Adipocyte (in vitro differentiated cells): ENCODE measurements at places on chromosomes 16 and 17.

GRCh38 chr17:1077986-1078711 is 81.2 kb downstream of the TIMM22 start:
- DNase-seq, result no peak

DNA sequence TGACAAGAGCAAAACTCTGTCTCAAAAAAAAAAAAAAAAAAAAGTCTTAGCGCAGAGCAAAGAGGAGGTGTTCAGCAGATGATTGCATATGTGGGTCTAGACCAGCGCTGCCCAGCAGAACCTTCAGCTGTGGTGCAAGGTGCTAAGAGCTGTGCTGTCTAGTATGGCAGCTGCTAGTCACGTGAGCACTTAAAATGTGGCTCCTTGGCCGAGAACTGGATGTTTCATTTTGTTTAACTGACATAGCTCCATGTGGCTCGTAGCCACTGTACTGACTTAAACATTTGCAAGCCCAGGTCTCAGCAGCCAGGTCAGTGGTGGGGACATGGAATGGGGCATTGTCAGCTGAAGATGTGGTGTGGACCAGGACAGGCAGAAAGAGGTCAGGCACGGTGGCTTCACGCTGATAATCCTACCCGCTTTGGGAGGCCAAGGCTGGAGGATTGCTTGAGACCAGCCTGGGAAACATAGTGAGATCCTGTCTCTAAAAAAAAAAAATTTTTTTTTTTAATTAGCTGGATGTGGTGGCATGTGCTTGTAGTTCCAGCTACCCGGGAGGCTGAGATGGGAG is 9.2 kb downstream of the C1QTNF1 start:
- DNase-seq, result no peak

DNA sequence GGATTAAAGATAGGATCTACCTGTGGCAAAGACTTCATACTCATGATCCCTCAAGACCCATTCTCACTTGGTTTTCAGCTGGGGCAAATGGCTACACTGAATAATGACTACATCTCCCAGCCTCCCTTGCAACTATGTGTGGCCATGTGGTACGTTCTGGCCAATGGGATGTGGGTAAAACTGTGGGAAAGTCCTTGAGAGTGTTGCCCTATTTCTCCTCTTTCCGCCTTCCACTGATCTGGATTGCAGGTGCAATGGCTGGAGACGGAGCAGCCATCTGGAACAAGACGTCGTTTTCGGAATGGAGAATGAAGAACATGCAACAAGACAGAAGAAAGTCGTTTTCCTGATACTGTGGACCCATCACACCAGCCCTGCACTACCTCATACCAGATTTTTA is 48.5 kb downstream of the HAPSTR1 start:
- peak; percentile 40 for DNase-seq

GRCh38 chr17:44436336-44436735 is 46.9 kb upstream of the ITGA2B start:
- DNase-seq, result no peak

- no peak for DNase-seq
These were observed 22.8 kb downstream of the TEX2 start for GRCh38 chr17:64240261-64240740.

GRCh38 chr16:3954411-3954921 is 74.0 kb upstream of the CREBBP start:
- DNase-seq, result peak; percentile 36

DNA sequence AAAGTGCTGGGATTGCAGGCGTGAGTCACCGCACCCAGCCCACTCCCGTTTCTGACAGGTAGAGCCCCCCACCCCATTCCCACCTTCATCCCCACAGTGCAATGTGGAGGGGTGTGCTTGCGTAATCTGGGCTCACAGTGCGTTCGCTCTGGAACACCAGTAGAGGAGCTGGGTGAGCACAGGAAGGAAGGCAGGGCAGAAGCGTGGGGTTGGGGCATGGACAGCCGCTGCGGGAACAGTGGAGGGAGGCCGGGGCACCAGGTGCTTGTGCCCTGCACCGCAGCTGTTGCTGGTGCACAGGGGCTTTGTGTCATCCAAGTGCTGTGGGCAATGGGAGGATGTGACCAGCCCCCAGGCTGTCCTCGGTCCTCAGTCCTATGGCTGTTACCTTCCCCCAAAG is 24.7 kb downstream of the KDM8 start:
- DNase-seq, result no peak

- peak; percentile 94 for DNase-seq
These were observed 6.7 kb downstream of the HS3ST3A1 start for GRCh38 chr17:13594762-13595598.

- DNase-seq, result no peak
These were observed 3.7 kb upstream of the RAP1GAP2 start for GRCh38 chr17:2792366-2793169.

- DNase-seq, result no peak
These were observed 15.9 kb downstream of the TMEM235 start for GRCh38 chr17:78247304-78247703.

- no peak for DNase-seq
These were observed 126.4 kb upstream of the MAF start for GRCh38 chr16:79726902-79727301.

- peak; percentile 34 for DNase-seq
These were observed 220.6 kb upstream of the ZFHX3 start for GRCh38 chr16:73268366-73268993.
